ENCODE measurements at places on chromosomes 4 and X.

DNA sequence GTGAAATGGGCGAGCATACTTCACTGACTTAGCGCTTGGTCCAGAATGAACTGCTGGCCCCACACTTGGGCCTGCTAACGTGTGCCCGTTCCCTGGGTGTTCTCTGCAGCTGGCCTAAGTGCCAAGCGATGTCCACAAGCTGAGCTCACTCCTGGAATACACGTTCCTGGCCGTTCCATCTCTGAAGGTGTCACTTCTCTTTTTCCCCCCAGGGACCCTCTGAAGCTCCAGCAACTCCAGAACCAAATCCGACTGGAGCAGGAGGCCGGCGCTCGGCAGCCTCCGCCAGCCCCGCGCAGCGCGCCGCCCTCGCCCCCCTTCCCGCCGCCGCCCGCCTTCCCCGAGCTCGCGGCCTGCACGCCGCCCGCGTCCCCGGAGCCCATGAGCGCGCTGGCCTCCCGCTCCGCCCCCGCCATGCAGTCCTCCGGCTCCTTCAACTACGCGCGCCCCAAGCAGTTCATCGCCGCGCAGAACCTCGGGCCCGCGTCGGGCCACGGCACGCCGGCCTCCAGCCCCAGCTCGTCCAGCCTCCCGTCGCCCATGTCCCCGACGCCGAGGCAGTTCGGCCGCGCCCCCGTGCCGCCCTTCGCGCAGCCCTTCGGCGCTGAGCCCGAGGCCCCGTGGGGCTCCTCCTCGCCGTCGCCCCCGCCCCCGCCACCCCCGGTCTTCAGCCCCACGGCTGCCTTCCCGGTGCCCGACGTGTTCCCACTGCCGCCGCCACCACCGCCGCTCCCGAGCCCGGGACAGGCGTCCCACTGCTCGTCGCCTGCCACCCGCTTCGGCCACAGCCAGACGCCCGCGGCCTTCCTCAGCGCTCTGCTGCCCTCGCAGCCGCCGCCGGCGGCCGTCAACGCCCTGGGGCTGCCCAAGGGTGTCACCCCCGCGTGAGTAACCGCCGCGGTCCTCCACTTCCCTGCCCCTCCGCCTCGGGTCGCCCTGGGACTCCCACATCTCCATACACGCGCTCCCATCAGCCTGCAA, 132.3 kb downstream of the CBR4 start:
- DNase-seq = peak; percentile 45

DNA sequence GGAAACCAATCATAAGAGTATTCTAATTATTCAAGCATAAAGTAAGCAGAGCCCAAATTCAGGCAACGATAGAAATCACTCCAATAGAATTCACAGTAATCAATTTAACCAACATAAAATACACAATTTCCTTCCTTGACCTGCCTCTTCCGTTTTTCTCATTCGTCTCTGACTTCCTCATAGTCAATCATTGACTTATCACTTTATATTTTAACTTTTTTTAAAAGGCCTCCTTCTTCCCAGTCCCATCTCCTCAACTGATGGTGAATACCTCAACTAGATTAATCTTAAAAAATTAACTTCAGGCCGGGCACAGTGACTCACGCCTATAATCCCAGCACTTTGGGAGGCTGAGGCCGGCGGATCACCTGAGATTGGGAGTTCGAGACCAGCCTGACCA, 13.3 kb downstream of the CNOT6L start:
- no peak for DNase-seq

GRCh38 chrX:79162076-79162475, 17.6 kb downstream of the GPR174 start:
- DNase-seq = no peak

- DNase-seq = no peak
These were observed 19.9 kb upstream of the GPR173 start for GRCh38 chrX:53028678-53029077.

DNA sequence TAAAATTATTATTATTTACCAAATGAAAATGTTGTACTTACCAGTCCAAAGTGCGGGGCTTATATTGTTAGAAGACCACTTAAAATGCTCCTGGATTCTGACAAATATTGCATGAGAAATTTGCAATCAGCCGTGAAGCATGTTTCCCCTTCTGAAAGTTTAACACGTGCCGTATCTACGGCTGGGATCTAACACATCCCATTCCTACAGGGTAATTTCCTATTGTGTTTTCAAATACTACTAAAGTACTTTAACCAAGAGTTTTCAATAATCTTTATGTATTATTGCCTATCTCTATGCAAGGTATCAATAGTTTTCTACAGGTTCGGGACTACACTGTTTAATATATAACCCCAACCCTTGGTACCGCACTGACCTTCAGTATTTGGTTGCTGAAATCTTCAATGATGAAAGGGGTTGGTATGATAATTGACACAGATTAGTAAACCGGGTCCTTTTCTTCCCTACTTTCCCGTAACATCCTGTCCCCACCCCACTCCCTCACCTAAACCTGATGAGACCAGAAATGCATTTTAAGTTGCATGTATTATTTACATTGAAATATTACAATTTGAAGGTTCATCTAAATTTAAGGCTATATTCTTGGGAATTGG, 795 bp upstream of the BRWD3 start:
- DNase-seq = no peak

GRCh38 chrX:45449982-45450381, 249.3 kb upstream of the DIPK2B start:
- DNase-seq = no peak

DNA sequence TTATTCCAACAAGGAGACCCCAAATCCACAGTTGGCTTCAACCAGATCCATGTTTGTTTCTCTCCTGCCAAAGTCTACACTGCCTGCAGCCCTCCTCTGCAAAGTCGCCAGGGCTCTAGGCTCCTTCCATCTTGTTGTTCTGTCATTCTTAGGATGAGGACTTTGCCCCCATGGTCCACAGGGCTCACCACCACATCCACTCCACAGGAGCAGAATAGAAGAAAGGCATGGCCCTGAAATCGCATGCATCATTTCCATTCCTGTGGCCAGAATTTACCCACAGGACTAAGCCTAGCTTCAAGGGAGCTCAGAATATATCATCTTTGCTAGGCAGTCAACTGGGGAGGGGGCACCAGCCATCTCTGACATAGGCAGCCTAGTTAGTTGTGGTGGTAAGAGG, 254.7 kb downstream of the FBXW7 start:
- DNase-seq = no peak

DNA sequence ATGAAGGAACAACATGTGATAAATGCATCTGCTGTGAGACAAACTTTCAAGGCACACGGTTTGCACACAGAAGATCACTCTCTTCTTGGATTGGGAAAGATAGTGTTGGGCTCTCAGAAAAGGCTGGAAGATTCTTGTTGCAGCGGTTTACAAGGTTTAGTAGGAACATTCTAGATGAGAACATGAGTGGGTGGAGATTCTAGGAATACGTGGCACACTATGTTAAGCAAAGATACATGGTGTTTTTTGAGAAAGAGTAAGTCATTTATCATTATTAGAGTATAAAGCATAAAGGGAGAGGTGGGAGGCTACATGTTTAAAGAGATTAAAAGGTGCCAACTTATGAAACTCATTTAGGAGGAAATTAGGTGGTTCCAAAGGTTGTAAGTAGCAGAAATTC, 348.8 kb upstream of the HS3ST1 start:
- no peak for DNase-seq

DNA sequence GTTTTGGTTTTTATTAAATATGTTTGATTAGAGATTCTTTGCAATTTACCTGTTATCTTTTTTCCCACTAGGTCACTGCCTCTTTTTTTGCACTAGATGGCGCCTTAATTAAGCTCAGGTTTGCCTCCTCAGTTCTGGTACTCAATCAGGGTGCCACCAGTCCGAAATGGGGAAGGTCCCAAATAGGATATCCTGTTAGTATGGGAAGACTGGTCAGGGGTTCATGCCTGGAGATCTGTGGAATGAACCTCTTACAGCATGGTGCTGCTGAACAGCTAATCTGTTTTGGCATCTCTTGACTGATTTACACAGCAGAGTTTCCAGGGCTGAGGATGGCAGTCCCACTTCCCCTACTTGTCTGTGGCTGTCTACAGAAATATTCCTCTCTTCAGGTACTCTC, 24.2 kb upstream of the VSIG1 start:
- DNase-seq = no peak

DNA sequence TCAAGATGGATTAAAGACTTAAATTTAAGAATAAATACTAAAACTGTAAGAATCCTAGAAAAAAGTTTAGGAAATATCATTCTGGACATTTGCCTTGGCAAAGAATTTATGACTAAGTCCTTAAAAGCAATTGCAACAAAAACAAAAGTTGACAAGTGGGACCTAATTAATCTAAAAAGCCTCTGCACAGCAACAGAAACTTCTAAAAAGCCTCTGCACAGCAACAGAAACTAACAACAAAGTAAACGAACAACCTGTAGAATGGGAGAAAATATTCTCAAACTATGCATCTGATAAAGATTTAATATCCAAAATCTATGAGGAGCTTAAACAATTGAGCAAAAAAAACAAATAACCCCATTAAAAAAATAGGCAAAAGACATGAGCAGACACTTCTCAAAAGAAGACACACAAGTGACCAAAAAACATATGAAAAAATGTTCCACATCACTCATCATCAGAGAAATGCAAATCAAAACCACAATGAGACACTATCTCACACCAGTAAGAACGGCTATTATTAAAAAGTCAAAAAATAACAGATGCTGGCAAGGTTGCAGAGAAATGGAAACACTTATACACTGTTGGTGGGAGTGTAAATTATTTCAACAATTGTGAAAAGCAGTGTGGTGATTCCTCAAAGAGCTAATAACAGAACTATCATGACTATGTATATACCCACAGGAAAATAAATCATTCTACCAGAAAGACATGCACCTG, 5.5 kb upstream of the OPRPN start:
- DNase-seq = no peak

GRCh38 chr4:113958766-113959538, 20.5 kb downstream of the ARSJ start:
- DNase-seq = peak; percentile 16

DNA sequence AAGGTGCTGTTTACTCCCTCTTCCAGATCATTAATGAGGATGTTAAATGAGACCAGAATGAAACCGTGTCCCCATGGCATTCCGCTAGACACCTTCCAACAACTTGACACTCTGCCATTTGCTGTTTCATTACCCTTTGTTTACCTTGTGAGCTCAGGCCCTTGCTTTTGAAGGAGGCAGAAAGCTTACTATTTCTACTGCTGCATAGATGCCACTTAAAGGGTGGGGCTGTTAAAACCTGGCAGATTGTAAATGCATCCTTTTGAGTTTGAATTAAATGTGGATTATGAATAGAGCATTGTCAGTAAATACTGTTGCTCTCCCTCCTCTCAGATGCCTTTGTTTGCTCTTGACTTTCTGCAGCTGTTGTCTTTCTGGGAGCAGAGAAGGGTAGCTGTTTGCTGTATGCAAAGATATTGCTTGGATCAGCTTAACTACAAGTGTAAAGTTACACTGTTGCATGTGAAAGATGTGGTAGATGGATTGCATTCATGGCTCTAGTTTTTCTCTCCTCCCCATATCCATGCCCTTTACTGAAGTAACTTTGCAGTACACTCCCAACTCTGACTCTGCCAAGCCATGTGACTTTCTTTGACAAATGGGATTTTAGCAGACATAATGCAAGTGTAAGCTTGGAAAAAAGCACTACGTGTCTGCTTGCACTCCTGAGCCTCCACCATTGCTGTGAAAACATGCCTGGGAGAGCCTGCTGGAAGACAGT, 75.0 kb upstream of the DHX15 start:
- peak; percentile 3 for DNase-seq

DNA sequence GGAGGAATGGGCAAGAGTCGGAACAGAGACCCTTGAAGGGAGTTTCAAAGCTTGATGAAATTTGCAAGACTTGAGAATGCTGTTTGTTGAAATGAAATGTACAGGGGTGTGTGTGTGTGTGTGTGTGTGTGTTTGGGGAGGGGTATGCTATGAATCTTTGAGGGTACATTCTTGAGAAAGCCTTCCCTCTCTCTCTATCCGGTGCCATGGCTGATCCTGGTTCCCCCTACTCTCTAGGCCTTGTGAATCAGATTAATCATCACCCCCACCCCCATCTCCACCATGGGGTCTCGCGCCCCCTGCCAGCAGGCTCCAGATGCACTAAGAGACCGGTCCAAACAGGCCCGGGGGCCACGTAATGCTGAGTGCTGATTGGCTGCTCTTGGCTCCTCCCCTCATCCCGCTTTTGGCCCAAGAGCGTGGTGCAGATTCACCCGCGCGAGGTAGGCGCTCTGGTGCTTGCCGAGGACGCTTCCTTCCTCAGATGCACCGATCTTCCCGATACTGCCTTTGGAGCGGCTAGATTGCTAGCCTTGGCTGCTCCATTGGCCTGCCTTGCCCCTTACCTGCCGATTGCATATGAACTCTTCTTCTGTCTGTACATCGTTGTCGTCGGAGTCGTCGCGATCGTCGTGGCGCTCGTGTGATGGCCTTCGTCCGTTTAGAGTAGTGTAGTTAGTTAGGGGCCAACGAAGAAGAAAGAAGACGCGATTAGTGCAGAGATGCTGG, at the start of gene HTR2C:
TSS of gene HTR2C (plus strand) at position 441 of the 729 bp plus-strand sequence. CDS start 142,851 bp downstream, outside the sequence.
- no peak for DNase-seq

GRCh38 chrX:6169407-6169806, 59.3 kb downstream of the NLGN4X start:
- no peak for DNase-seq

- no peak for DNase-seq
These were observed 556.3 kb downstream of the PPARGC1A start for GRCh38 chr4:23333556-23333945.

DNA sequence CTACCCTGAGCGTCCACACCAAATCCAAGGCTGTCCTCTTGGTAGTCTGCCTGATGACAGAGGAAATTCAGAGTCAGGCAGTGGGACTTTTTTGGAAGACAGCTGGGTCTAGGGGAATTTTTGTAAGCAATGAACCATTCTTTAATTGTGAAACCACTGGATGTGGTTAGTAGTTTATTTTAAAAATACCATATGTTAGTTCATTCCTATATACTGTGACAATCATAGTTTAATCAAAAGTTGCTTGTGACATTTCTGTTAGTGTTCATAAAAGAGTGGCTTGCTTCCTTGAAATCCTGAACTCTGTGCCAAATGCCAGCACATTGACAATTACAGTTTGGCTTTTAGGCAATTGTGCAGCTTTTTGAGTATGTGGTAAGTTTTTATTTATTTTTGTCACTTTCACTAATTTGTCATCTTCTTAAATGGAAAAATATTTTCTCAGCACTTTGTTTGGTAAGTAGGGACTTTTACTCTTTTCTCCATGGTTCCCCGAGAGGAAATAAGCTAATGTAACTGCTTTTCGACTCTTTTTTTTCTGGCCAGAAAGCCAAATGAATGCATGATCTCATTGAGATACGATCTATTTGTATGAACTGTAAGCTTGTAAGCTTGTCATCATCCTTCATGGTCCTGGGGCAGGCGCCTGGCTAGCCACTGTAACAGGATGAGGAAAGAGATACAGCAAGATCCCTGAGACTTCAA, 72.6 kb upstream of the SLC4A4 start:
- DNase-seq = no peak

Data from NCI-H1092 (cell line).